ENCODE measurements at places on chromosomes 5 and 9. TPM values are rescaled to one million over a fixed set of nuclear protein-coding genes. Genes with fewer than 3 reads are reported as not detected.

- no peak for DNase-seq
These were observed 46.2 kb upstream of the FABP6 start for GRCh38 chr5:160183075-160183474.

DNA sequence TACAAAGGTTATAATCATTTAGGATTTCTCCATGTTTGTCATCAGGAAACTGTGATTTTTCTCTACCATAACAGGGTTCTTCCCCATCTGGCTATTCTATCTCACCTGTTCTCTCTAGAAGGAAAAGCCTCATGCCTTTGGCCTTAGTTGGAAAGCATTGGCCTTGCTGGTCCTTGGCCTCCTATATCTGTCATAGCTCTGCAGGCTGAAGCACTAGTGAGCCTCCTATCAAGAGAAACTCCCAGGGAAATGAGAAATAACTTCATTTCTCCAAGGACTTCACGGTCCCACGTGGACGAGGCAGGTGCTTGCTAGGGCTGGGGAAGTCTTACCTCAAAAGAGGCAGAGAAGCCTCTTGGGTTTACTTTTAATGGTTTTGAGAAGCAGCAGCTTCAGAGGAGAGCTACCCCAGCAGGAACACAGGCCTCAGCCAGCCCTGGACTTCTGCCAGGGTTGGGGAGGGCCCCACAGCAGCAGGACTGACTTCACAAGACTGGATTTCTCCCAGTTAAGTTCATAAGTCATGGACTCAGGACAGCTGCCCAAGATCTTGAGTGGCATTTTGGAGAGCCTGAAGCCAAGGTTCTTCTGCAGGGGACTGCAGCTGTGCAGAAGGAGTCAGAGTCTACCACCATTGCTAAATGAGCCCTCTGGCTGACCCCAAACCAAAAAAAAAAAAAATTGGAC is 15.8 kb upstream of the PSAT1 start:
- peak; percentile 88 for DNase-seq

- DNase-seq, result no peak
These were observed 165.9 kb upstream of the IRX4 start for GRCh38 chr5:2048664-2049063.

- no peak for DNase-seq
These were observed 18.7 kb upstream of the CTSV start for GRCh38 chr9:97057651-97058050.

Gene CNTNAP3
- 1.5 TPM for polyA plus RNA-seq

- no peak for DNase-seq
These were observed 33.9 kb downstream of the JAKMIP2 start for GRCh38 chr5:147748590-147748989.

DNA sequence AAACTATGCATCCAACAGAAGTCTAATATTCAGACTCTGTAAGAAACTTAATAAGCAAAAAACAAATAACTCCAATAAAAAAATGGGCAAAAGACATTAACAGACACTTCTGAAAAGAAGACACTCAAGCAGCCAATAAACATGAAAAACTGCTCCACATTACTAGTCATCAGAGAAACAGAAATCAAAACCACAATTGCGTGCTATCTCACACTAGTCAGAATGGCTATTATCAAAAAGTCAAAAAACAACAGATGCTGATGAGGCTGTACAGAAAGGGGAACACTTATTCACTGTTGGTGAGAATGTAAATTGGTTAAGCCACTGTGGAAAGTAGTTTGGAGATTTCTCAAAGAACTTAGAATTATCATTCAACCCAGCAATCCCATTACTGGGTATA is 101.2 kb upstream of the TRIM32 start:
- no peak for DNase-seq

GRCh38 chr9:80233102-80233843 is 661.5 kb downstream of the TLE4 start:
- DNase-seq, result no peak

GRCh38 chr9:87294126-87294525 is 203.5 kb upstream of the DAPK1 start:
- DNase-seq, result peak; percentile 69

Gene BAAT
- polyA plus RNA-seq, result 0.66 TPM

Gene ATOX1
- polyA plus RNA-seq, result 44.0 TPM

GRCh38 chr9:121268598-121268850 is 562 bp downstream of the GSN start:
- no peak for DNase-seq

Gene AGXT2
- not detected for polyA plus RNA-seq

- no peak for DNase-seq
These were observed 40.0 kb downstream of the ARL15 start for GRCh38 chr5:54270326-54270725.

- DNase-seq, result no peak
These were observed 45.3 kb upstream of the DPYSL3 start for GRCh38 chr5:147555176-147555575.

DNA sequence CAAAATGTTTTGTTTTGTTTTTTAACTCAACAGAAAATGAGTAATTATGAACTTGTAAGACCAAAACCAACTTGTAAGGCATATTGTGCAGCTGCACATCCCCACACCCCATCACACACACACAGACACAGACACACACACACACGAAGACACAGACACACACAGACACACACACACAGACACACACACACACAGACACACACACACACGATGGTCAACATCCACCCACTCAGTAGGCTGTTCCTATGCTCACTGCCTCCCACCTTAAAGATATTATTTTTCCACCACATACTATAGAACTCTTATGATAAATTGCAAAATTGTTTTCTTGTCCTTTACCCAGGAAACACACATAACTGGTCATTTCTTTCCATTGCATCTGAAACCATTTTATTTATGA is 6.2 kb downstream of the SHC3 start:
- DNase-seq, result no peak

GRCh38 chr5:10701567-10702039 is 59.4 kb downstream of the DAP start:
- DNase-seq, result peak; percentile 34

GRCh38 chr9:121859646-121860045 is 208.2 kb downstream of the DAB2IP start:
- DNase-seq, result no peak

All from hindlimb muscle (tissue), 1 donor.